ENCODE measurements at places on chromosomes 11 and 22.

GRCh38 chr11:26045082-26045481 is 286.8 kb upstream of the ANO3 start:
- DNase-seq = no peak

DNA sequence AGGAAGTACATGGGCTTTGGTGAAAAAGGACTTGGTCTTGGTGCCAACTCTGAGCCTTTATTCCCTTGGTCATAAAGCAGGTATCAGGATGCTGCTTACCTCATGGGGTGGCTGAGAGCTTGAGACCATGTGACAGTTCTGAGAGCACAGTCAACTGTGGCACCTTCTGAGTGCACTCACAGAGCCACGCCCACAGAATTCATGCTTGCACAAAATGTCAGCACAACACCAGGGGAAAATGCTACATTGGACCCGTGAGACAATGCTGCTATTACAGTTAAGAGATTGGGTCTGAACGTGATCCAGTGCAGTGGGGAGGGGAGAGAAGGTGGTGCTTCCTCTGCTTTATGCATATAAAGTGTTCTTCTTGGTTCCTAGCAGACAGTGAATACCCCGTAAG is 79.5 kb upstream of the SPON1 start:
- DNase-seq = no peak

GRCh38 chr11:102293873-102294601 is 23.2 kb upstream of the BIRC3 start:
- DNase-seq = no peak

- DNase-seq = no peak
These were observed 134.1 kb downstream of the NAV2 start for GRCh38 chr11:19846654-19847305.

- no peak for DNase-seq
These were observed 13.5 kb downstream of the TCF20 start for GRCh38 chr22:42256930-42257329.

GRCh38 chr11:9799886-9800285 is 136.0 kb downstream of the SWAP70 start:
- DNase-seq = no peak

GRCh38 chr11:17845431-17845881 is 110.9 kb downstream of the KCNC1 start:
- DNase-seq = no peak

- peak; percentile 20 for DNase-seq
These were observed 5.2 kb downstream of the FXYD2 start for GRCh38 chr11:117819096-117820040.

DNA sequence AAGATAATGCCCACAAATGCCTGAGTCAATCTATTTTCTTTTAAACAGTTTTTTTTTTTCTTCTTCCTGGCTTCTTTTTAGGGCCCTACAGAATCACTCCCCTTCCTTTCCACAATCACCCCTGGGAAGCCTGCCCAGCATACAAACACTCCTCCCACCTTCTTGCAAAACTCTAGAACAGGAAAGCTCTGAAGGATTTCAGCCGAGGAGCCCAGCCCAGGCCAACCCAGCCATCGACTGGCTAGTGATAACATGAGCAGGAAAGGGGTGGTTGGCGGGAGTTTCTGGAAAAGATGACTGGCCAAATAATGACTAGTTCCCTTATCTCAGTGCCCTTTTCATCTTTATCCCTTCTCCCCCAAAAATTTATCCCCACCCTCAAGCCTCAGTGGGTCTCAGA is 68.2 kb downstream of the USP35 start:
- peak; percentile 35 for DNase-seq

DNA sequence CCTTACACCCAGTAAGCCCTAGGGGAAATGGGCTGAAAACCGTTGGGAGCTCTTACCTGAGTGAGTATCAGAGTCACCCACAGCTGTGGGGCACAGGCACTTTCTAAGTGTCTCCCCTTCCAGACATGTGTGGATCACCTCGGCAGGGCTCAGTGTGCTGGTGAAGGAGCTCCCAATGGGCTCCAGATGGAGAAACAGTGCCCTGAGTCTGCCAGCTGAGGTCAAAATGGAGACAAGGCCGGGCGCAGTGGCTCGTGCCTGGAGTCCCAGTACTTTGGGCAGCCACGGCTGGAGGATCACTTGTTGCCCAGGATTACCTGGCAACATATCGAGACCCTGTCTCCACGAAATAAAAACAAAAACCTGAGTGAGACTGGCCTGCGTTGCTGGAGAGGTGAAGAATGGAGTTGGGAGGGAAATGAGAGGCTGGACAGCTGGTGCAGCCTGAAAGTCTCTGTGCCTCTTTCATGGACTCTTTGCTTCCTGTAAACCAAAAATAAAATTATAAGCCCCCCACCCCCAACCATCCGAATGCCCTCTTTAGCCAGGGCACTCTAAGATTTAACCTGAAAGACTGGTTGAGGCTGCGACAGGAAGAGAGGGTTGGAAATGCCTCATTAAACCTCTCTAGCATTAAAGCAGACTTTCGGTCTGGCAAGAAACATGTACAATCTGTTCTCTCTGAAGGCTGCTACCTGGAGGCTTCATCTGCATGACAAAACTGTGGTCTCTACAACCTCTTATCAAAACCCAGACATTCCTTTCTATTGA is 111.8 kb downstream of the SNX19 start:
- DNase-seq = no peak

DNA sequence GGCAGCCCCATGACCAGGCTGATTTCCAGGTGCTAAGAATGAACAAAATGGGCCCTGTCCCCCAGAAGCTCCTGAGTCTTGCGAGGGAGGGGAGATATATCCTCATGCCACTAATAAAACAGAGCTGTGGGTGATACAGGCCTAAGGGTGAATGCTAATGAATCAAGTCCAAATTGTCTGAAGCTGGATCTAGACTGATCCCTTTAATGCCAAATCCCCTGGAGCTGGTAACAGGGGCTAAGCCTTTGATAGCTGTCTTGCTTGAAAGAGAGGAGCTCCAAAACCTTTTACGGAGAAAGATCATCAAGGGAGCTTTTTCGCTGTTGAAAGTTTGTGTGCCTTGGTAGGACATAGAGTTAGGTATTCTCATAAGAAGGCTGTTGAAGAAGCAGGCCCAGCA is 79.7 kb downstream of the PPFIBP2 start:
- DNase-seq = no peak

Measured in hippocampal formation (tissue), 2 donors.